ENCODE measurements at places on chromosomes 5 and 9.

DNA sequence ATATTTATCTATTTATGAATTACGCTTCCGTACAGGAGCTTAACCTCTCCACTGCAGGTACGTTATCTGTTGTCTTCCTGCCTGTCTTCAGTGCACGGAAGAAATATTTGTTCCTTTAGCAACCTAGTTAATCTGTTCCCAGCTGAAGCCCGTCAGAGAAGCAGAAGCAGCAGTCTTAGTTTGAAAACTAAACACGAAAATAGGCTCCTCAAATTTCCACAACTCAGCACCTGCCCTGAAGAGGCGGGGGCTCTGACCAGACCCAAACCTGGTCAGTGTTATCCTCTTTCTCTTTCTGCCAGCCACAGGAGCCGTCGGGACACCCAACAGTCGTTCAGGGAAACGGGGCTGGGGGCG is 462 bp downstream of the NUDCD2 start:
- H3K27me3 ChIP-seq = no peaks in the 10 kb centered on the region
- DNase-seq = peak; percentile 23
- H3K4me3 ChIP-seq = peak overlapping the region; percentile 65
- H3K4me1 ChIP-seq = no peaks in the 10 kb centered on the region
- peak overlapping the region; percentile 89 for H3K27ac ChIP-seq
- H3K36me3 ChIP-seq = peaks cover 3% of the 10 kb centered on the region

DNA sequence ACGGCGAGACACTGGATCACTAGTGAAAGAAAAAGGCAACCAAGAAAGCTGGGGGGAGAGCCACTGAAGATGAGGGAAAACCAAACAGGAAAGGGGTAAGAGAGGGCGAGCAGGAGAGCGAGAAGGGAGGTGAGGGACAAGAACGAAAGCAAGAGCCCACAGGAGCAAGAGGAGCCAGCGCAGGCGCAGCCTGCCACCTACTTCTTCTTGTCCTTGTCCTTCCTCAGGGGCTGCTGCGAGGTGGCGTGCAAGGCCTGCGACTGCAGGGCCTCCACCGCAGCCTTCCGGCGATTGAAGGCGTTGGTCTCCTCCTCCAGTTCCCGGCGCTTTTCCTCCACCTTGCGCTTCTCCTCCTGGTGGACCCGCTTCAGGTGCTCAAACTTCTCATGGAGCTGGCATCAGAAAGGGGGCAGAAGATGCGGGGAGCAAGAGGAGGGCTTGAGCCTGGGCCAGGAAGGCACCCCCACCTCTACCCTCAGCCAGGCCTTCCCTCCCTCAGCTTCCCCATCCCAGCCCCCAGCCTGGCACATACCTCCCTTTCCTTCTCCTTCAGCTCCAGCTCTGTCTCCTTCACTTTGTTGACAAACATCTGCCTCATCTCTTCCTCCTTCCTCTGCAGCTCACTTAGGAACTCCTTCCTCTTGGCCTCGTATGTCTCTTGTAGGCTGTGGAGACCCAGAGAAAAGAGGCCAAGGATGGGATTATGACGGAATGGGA is 13.5 kb downstream of the CCNI2 start:
- peaks cover 56% of the 10 kb centered on the region for H3K36me3 ChIP-seq
- H3K4me1 ChIP-seq = no peaks in the 10 kb centered on the region

- peak; percentile 48 for DNase-seq
- H3K27me3 ChIP-seq = no peaks in the 10 kb centered on the region
- H3K36me3 ChIP-seq = peaks cover 2% of the 10 kb centered on the region
These were observed 23.1 kb downstream of the PRELID2 start for GRCh38 chr5:145811834-145812625.

GRCh38 chr5:144812763-144813162 is 642.1 kb downstream of the KCTD16 start:
- H3K36me3 ChIP-seq = no peaks in the 10 kb centered on the region
- no peaks in the 10 kb centered on the region for H3K27me3 ChIP-seq
- H3K4me3 ChIP-seq = no peak overlapping the region
- DNase-seq = peak; percentile 90

- peaks cover 4% of the 10 kb centered on the region for H3K36me3 ChIP-seq
- no peaks in the 10 kb centered on the region for H3K27me3 ChIP-seq
- H3K4me1 ChIP-seq = peaks cover 5% of the 10 kb centered on the region
These were observed 6.3 kb downstream of the SPTAN1 start for GRCh38 chr9:128558431-128559310.

DNA sequence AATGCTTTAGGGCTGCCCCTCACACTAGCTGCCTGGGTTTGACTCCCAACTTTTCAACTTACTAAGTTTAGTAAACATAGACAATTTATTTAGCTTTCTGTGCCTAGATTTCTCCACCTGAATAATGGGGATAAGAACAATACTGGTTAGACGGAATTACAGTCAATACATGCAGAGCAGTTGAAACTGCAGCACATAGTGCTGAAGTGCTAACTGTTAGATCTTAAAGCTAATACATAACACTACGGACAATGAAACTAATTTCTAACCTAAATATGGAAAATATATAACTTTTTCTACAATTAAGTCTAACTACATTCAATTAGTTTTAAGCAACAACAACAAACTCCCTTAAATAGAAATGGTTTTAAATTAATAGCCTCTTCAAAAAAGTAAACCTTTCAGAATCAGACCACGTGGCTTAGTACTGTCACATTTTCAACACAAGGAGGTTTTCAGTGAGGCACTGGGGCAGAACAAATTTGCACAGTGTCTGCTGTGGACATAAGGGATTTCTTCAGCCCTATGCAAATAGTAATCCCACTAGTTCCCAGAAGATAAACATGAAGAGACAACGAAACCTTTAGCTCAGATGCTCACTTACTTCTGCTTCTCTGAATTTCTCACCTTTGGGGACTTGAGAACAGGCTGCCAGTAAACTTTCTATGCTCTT is 293.4 kb downstream of the EDIL3 start:
- H3K27ac ChIP-seq = no peak overlapping the region
- no peaks in the 10 kb centered on the region for H3K36me3 ChIP-seq
- DNase-seq = no peak
- H3K27me3 ChIP-seq = no peaks in the 10 kb centered on the region
- H3K4me1 ChIP-seq = no peaks in the 10 kb centered on the region

GRCh38 chr9:130499804-130500263 is 55.1 kb downstream of the ASS1 start:
- H3K27me3 ChIP-seq = peaks cover 4% of the 10 kb centered on the region
- DNase-seq = no peak
- no peak overlapping the region for H3K4me3 ChIP-seq
- H3K36me3 ChIP-seq = peaks cover 6% of the 10 kb centered on the region
